ENCODE measurements at places on chromosomes 6 and 20.

DNA sequence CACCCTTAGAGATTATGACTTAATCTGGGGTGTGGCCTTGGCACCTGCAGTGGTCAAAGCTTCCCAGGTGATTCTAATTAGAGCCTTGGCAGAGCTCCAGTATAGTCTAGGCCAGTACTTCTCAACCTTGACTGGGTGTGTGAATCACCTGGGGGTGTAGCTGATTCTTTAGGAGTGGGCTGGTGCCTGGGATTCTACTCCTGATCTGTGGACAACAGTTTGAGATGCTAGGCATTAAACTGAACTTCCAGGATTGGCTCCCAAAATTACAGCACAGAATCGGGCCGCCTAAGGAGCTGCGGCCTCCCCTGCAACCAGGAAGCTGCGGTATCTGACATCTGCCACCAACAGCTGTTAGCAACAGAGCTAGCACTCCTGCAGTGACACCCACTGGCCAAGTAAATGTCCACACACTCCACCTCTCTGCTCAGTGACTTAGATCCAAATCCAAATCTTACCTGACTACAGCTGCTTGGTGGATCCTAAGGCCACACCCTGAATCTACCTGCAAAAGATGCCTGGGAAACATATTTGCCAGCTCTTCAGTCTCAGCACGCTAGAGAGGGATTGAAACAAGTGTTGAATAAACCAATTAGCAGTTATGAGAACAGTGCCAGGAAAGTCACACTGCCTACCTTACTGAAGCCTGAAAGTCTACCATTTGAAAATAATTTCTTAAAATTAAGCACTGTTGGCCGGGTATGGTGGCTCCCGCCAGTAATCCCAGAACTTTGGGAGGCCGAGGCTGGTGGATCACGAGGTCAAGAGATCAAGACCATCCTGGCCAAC is 126.7 kb downstream of the UNC5CL start:
- DNase-seq: no peak

GRCh38 chr6:113496166-113496565 is 361.0 kb upstream of the MARCKS start:
- DNase-seq: no peak

GRCh38 chr6:114187563-114187962 is 155.3 kb downstream of the HS3ST5 start:
- DNase-seq: no peak

DNA sequence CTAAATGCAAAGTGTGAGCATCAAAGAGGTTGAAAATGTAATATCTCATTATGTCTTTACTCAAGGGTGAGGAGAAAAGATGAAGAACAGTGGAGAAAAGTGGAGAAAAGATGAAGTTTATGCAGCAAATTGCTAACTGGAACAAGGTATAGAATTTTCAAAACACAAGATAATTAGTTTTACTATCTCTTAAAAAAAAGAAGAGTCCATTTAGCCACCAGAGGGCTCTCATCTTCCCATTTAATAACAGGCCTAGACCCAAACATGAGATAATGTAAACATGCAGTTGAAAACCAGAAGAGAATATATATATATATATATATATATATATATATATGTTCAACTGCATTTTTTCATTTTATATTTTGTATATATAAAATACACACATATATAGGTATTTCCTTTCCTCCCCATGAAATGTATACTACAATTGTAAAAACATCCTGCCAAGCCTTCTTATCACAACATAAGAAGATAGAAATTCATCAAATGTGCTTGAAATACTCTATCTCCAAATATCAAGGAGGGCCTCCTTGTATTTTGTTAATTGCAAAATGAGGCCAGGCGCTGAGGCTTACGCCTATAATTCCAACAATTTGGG is 78.4 kb downstream of the ADTRP start:
- DNase-seq: no peak

- DNase-seq: no peak
Measured at GRCh38 chr6:95364016-95364604, 213.2 kb upstream of the MANEA start.

GRCh38 chr20:9999645-10000044 is 35.1 kb upstream of the ANKEF1 start:
- no peak for DNase-seq

- no peak for DNase-seq
Measured at GRCh38 chr20:57501461-57502335, 23.2 kb downstream of the CTCFL start.

- no peak for DNase-seq
Measured at GRCh38 chr20:1462001-1462400, 4.6 kb downstream of the NSFL1C start.

- DNase-seq: no peak
Measured at GRCh38 chr6:3208098-3208774, 19.2 kb downstream of the TUBB2B start.

GRCh38 chr20:39943336-39943735 is 745.7 kb downstream of the MAFB start:
- DNase-seq: no peak

GRCh38 chr6:43865932-43866645 is 96.1 kb downstream of the VEGFA start:
- no peak for DNase-seq

DNA sequence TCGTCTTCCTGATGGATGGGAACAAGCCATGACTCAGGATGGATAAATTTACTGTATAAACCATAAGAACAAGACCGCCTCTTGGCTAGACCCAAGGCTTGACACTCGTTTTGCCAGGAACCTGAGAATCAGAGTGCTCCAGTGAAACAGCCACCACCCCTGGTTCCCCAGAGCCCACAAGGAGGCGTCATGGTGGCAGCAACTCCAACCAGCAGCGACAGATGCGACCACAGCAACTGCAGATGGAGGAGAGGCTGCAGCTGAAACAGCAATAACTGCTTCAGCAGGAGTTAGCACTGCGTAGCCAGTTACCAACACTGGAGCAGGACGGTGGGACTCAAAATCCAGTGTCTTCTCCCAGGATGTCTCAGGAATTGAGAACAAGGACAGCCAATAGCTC is 100.9 kb upstream of the SAMD5 start:
- DNase-seq: no peak

GRCh38 chr6:116557893-116558292 is 4.3 kb downstream of the CALHM4 start:
- no peak for DNase-seq

GRCh38 chr20:51259455-51259854 is 236.5 kb upstream of the KCNG1 start:
- DNase-seq: no peak

- DNase-seq: no peak
Measured at GRCh38 chr6:108846628-108847027, 1.6 kb upstream of the ARMC2 start.

GRCh38 chr20:31790401-31790800 is 28.8 kb upstream of the MYLK2 start:
- DNase-seq: no peak

DNA sequence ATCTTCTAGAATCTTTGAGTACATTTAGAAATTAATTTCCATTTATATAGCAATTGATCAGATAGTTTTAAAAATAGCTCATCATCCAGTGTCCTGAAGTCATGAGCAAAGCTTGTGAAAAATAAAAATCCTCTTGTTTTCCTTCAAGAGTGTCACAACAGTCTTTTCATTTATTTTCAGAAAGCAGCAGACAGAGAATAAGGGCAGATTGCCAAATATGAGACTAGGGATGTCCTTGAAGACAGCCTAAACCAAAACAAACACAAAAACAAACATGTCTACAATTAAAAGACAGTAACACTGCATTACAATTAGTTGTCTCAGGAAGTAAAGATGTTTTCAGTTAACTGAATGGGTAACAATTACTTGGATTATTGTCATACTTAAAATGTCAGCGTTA is 682.8 kb downstream of the TFAP2A start:
- DNase-seq: no peak

- DNase-seq: no peak
Measured at GRCh38 chr6:24382220-24382540, 20.6 kb upstream of the MRS2 start.

DNA sequence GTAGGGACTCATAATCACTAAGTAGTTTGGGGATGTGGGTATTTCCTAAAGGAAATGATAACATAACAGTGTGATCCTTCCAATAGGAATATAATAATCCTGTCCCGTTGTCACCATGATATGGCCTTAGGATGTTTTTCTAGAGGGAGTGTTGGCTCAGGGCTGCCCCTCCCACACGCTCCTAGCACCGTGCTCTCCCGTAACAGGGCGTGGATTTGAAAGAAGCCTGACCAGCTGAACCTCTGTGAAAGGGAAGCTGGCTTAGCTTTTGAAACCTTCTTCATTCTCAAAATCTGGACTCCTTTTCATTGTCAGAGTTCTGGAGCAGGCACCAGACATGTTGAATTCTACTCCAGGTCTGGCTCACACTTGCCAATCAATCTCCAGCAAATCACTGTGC is 103.4 kb upstream of the SASH1 start:
- DNase-seq: no peak

GRCh38 chr20:7984192-7984591 is 35.4 kb downstream of the TMX4 start:
- no peak for DNase-seq

DNA sequence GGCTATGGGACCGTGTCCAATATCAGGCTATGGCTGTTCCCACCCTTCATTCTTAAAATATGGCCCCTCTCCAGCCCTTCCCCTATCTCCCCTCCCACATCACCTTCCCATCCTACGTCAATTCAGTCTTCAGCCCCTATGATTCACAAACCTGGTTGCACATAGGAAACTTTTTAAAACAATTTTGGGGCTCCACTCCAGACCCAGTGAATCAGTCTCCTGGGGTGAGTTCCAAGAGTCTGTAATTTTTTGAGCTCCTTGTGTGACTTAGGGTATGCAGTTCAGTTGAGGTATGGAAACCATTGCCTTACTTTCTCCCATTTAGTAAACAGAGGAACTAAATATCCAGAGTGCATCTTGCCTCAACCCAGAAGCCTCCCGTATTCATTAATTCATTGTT is 5.5 kb downstream of the HNF4A start:
- no peak for DNase-seq

Measured in activated CD8-positive, alpha-beta memory T cell treated with anti-CD3 and anti-CD28 coated beads for 4 hours (primary cell).